Activated CD8-positive, alpha-beta memory T cell treated with anti-CD3 and anti-CD28 coated beads for 1 hour (primary cell): ENCODE measurements at places on chromosomes 16 and 17.

GRCh38 chr17:63505341-63505740 is 17.8 kb upstream of the KCNH6 start:
- DNase-seq, result no peak

DNA sequence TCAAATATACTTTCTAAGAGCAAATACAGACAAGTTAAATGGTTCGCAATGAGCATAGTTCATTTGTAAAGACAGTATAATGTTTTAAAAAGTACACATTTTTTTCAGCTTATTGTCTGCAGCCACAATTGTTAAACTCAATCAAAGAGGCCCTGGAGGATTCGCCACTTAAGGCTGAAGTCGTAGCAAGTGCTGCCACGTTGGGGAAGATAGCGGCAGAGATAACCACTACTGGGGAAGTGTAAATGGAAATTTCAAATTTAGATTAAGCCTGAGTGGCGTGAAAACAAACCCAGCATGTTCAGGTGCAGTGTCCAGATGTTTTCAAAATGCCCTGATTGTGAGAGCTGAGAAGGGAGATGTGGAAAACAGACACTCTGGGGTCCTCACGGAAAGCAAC is 8.4 kb downstream of the PMP22 start:
- no peak for DNase-seq

DNA sequence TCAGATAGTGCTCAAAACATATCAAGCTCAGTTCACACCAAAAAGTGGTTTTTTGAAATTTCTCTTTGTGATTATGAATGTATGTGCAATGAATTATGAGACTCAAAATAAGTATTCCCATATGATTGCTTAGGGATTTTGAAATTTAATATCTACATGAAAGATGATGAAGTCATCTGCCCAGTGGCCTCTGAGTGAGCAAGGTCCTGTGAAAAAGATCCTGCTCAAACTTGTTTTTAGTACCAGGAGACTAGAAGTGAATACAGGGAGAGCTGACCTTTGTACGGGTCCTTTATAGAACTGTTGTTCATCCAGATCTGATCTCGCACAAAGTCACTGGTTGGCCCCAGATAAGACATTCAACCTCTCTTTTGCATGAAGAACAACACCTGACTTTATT is 151.9 kb upstream of the MAF start:
- no peak for DNase-seq

DNA sequence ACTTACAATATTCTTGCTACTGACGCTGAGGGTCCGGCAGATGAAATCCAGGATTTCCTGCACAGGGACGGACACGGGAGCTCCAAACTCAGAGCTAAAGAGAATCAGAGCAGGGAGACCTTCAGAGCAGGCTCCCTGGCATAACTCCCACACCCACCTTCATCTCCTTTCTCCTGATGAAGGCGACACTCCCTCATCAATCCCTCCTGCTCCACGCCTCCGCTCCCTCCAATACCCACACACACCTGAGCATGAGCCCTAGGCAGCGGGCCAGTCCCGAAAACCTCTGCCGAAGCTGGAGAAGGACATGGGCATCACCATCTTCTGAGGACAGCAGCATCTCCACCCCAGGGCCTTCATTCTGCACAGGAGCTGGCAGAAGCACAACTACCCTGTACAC is 28.1 kb downstream of the PELP1 start:
- no peak for DNase-seq

- DNase-seq, result no peak
These were observed 362.0 kb downstream of the SEC14L1 start for GRCh38 chr17:77502626-77503292.

DNA sequence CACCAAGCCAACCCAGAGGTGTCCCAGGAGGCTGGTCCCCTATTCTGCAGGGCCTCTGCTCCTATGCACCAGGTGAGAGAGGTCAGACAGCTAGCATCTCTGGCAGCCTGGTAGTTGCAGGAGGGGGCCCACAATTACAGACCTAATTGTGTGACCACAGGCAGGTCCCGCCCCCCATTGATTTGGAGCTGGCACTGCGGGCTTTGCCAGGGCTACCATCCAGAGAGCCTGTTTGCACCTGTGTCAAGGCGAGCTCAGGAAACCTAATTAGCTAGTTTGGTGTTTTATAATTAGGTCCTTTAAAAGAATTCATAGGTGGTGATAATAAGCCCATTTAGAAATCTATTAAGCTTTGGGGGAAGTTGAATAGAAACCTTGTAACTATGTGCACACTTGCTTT is 90.2 kb downstream of the MRM1 start:
- DNase-seq, result no peak

DNA sequence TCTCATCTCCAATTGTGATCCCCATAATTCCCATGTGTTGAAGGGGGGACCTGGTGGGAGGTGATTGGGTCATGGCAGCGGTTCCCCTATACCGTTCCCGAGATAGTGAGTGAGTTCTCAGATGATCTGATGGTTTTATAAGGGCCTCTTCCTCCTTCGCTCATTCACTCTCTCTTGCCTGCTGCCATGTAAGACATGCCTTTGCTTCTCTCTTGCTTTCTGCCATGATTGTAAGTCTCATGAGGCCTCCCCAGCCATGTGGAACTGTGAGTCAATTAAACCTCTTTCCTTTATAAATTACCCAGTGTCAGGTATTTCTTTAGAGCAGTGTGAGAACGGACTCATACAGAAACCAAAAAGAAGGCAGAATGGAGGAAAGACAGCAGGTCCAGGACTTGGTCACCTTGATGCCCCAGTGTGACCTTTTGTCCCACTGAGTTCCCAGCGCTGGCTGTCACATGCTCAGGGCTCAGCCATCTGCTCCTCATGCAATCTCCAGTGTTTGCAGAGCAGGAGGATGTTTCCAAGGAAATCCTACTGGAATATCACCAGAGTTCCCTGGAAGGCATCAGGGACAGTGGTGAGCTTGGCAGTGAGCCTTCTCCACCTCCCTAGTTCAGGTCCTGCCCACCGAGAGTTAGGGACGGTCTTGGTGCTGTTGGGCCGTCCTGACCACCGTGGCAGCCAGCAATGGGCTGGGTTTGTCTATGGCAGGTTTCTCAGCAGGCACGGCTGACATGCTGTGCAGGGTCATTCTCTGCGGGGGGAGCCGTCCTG is 96.7 kb downstream of the SEC14L1 start:
- DNase-seq, result no peak
